Suprapubic skin (tissue), 4 donors: ENCODE measurements at places on chromosomes 3 and 15.
A peak's percentile ranks its signal among the peaks of the same experiment; 100 is the strongest.

DNA sequence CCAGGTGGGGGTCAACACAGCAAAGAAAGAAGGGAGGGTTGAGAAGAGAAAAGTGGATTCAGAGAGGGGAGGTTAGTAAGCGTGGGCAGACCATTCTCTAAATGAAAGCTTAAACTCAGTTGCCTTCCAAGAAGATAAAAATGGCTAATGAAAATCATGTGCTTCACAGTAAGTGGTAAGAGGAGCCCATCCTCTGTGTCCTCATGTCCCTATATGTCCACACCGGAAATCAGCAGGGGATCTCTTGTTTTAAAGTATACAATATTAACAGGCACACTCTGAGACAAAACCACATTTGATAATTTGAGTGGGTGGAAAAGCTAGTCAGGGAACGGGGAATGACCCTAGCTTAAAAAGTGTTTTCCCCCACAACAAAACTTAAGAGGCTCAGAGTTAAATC, 4.4 kb upstream of the FOXP1 start:
- H3K27me3 ChIP-seq: no peaks in the 10 kb centered on the region
- DNase-seq: no peak
- no peak overlapping the region for H3K27ac ChIP-seq
- H3K36me3 ChIP-seq: no peaks in the 10 kb centered on the region

- no peaks in the 10 kb centered on the region for H3K27me3 ChIP-seq
- H3K36me3 ChIP-seq: no peaks in the 10 kb centered on the region
- peaks cover 28% of the 10 kb centered on the region for H3K4me1 ChIP-seq
- no peak overlapping the region for H3K27ac ChIP-seq
Measured at GRCh38 chr15:39453620-39454019, 127.3 kb upstream of the THBS1 start.

DNA sequence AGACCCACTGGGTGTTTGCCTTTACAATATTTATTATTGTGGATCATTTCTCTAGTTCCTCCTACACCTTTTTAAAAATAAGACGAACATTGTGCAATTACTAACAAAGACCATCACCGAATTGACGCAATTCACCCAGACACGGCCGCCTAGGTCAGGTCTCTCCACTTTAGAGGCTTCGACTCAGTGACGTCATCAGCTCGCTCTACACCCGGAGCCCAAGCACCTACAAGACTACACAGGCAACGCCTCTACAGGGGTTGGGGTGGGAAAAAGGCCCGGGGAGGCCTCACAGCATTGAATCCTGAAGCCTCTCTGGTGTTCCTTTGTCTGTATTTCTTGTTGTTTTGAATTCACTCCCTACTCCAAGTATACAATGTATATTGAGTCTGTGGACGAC, 16.6 kb downstream of the ZIC4 start:
- H3K4me1 ChIP-seq: peaks cover 34% of the 10 kb centered on the region
- H3K27ac ChIP-seq: no peak overlapping the region

DNA sequence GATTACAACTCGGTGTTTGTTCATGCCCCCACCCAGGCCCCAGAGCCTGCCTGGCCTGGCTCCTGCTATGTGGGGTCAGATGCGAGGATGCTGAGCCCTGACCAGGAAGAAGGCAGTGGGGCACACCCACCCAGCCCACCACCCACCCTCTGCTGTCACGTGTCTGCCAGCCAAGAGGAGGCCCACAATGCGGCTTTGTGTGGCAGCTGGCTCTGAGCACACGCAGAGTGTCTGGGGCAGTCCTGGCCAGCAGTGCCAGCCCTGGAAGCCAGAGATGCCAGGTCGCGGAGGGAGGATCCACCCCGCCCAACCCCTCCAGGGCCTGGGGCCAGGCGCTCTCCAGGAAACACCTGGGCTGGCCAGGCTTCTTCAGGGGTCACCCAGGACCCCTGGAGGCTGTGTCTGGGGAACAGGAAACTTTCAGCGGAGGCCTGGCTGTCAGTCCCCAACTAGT, 26.4 kb upstream of the KLF13 start:
- H3K4me3 ChIP-seq: no peak overlapping the region
- no peak overlapping the region for H3K27ac ChIP-seq
- peak; percentile 65 for DNase-seq
- H3K36me3 ChIP-seq: no peaks in the 10 kb centered on the region

- DNase-seq: no peak
- H3K4me3 ChIP-seq: no peak overlapping the region
- peak overlapping the region; percentile 48 for H3K27ac ChIP-seq
- H3K27me3 ChIP-seq: no peaks in the 10 kb centered on the region
- H3K4me1 ChIP-seq: peaks cover 17% of the 10 kb centered on the region
Measured at GRCh38 chr3:124107104-124107890, 115.4 kb upstream of the ROPN1 start.

GRCh38 chr3:64459711-64460110, 228.1 kb downstream of the ADAMTS9 start:
- H3K4me1 ChIP-seq: no peaks in the 10 kb centered on the region
- H3K27me3 ChIP-seq: no peaks in the 10 kb centered on the region
- H3K36me3 ChIP-seq: no peaks in the 10 kb centered on the region
- DNase-seq: no peak
- H3K4me3 ChIP-seq: no peak overlapping the region
- H3K27ac ChIP-seq: no peak overlapping the region

DNA sequence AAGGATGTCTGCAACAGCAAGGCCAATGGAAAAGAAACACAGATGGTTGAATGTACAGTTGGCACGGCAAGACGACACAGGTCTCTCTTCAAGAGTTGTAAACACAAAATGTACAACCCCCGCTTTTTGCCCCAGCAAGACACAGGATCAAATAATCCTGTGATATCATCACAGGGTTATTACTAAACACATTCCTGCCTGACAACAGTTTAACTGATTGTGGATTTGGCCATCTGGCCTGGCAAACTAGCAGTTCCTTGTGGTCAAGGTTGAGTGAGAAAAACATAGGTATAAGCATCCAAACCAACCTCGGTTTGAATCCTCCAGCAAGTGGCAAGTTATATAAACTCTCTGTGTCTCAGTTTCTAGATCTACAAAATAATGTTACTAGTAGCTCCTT, 23.4 kb downstream of the PARP16 start:
- peaks cover 19% of the 10 kb centered on the region for H3K4me1 ChIP-seq
- peaks cover 63% of the 10 kb centered on the region for H3K36me3 ChIP-seq

- no peak overlapping the region for H3K4me3 ChIP-seq
- DNase-seq: no peak
- H3K4me1 ChIP-seq: peaks cover 27% of the 10 kb centered on the region
- H3K27ac ChIP-seq: no peak overlapping the region
- H3K27me3 ChIP-seq: no peaks in the 10 kb centered on the region
Measured at GRCh38 chr15:60358935-60359682, 38.7 kb downstream of the ANXA2 start.

GRCh38 chr3:143585720-143586456, 262.4 kb downstream of the SLC9A9 start:
- peak overlapping the region; percentile 34 for H3K27ac ChIP-seq
- H3K27me3 ChIP-seq: no peaks in the 10 kb centered on the region
- H3K36me3 ChIP-seq: no peaks in the 10 kb centered on the region

GRCh38 chr3:131141770-131142169, 115.1 kb downstream of the NEK11 start:
- H3K4me1 ChIP-seq: no peaks in the 10 kb centered on the region
- no peaks in the 10 kb centered on the region for H3K36me3 ChIP-seq
- DNase-seq: no peak
- H3K4me3 ChIP-seq: no peak overlapping the region

GRCh38 chr3:94130690-94131089, 67.8 kb downstream of the NSUN3 start:
- no peak overlapping the region for H3K27ac ChIP-seq
- peaks cover 22% of the 10 kb centered on the region for H3K36me3 ChIP-seq
- no peak for DNase-seq
- no peak overlapping the region for H3K4me3 ChIP-seq
